ENCODE measurements at places on chromosomes 4 and X.

- DNase-seq: no peak
These were observed 19.5 kb upstream of the ANXA3 start for GRCh38 chr4:78532046-78532445.

GRCh38 chr4:182645511-182645910 is 271.7 kb downstream of the DCTD start:
- DNase-seq: no peak

DNA sequence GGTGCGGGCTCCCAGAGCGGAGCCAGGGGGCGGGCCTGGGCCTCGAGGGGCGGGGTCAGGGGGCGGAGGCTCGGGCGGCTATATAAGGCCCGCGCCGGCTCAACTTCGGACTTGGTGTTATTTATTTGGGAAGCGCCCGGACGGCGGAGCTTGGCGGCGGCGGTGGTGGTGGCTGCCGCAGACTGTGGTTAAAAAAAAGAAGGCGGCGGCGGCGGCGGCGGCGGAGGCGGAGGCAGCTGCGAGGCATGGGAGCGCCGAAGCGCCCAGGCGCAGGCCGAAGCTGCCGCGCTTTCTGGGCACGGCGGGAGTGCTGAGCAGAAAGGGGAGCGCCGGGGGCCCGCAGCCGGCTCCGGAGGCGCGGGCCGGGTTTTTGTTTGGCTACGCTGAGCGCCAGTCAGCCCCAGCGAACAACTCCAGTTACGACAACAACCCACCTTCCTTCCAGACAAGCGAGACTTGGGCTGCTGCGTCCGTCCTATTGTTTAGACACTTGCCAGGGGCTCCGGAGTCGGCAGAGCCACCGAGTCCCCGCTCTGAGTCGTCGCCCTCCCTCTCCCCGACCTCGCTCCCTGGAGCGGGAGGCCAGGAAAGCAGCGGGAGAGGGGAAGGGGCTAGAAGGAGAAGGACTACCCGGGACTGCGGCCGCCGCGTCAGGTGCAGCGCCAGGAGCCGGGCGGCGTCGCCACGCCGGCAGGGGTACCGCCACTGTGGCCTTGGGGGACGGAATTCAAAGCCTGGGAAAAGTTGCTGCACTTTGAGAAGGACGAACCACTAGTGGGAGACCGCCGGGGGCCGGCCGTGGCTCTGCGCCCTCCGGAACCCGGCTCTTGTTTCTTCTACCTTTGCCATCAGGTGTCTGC is at the start of gene SLIT2:
SLIT2 (plus strand) TSS at position 110 of the 860 bp plus-strand sequence. CDS start 1,911 bp downstream, outside the sequence.
- DNase-seq: no peak

GRCh38 chr4:101993002-101993841 is 202.7 kb downstream of the BANK1 start:
- DNase-seq: no peak

DNA sequence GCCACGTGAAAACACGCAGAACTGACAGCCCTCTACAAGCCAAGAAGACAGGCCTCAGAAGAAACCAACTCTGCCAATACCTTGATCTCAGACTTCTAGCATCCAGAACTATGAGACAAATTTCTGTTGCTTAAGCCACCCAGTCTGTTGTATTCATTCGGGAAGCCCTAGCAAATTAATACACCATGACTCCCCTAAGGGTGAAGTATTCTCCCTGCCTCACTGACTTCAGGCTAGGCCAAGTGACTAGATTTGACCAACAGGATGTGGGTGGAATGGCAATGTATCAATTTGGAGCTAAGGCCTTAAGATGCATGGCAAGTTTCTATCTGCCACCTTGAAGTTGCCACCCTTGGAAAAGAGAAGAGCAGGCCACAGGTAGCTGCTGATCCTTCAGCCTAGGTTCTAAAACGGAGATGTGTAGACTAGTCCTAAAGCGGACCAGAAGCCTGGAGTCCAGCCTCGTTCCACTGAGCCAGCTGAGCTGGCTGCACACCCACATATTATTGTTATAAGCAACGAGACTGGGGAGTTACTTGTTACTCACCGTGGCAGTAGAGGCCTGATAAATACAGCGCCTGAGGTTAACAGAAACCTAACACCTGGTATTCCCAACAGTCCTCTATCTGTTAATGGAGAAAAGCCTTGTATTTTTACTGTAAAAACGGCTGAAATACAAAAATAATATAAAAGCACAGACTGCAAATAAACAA is 16.4 kb downstream of the SCARB2 start:
- DNase-seq: no peak

DNA sequence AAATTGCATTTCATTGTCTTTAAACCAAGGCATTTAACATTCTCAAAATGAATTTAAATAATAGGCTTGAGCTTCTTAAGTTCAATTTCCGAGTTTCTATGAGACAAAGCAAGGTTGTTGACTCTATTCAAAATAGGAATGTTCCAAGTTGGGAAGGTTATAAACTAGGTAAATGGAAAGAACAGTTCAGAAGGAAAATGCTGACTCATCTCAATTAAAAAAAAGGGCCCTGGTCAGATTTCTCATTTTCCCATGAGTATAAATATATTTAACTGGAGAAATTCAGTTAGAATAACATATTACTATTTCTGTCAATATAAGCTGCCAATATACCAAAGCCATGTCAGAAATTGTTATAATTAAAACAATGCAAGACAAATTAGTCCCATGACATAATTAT is 113.8 kb downstream of the ATP8A1 start:
- DNase-seq: no peak

DNA sequence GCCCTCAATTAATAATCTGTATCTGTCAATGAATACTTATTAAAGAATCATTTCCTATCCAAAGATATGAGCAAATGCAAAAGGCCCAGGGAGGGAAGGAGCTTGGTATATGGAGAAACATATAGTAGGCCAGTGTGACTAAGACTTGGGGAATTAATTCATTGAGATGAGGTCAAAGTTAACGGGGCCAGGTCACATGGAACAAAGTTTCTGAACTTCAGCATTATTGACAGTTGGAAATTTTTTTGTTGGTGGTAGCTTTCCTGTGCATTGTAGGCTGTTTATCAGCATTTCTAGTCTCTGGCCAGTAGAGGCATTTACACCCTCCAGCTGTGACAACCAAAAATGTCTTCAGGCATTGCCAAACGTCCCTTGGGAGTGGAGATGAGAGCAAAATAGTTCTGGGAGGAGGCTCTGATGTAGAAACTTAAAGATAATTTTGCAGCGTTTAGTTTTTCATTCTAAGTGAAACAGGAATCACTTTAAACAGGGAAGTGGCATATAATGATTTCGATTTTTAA is 202.0 kb downstream of the SLC4A4 start:
- no peak for DNase-seq

- no peak for DNase-seq
These were observed 258.1 kb downstream of the GABRG1 start for GRCh38 chr4:45865781-45866180.

All from NK-92 treated with Interleukin-12 subunit alpha and Interleukin-12 subunit beta, amount 100 ng/mL, for 24 hours (cell line).